HT-29 (cell line): ENCODE measurements at places on chromosomes 3 and 15. TPM values are rescaled to one million over a fixed set of nuclear protein-coding genes. Genes with fewer than 3 reads are reported as not detected.

Gene TRPM1
- total RNA-seq: not detected in 2 replicates

DNA sequence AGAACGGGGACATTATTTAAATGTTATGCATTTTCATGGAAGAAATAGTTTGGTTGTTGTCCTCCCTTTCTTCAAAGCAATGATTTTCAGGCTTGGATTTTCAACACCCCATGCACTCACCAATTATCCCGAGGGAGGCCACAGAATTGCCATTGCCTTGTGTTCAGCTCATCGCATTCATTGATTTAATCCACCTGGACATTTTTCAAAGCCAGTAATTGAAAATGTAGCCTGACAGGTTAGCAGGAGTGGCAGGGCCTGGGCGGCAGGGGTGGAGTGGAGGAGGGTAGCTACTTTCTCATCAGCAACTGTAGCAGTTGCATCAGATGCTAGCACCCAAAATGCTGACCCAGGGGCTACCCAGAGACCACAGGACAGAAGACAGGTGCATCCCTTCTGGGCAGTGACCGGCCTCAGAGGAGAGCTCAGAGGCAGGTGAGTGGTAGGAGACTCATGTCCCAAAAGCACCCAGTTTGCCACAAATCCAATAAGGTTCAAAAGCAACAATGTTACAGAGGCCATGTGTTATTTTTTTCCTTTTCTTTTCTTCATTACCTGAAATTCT, 242.4 kb downstream of the CD47 start:
- DNase-seq: no peak

DNA sequence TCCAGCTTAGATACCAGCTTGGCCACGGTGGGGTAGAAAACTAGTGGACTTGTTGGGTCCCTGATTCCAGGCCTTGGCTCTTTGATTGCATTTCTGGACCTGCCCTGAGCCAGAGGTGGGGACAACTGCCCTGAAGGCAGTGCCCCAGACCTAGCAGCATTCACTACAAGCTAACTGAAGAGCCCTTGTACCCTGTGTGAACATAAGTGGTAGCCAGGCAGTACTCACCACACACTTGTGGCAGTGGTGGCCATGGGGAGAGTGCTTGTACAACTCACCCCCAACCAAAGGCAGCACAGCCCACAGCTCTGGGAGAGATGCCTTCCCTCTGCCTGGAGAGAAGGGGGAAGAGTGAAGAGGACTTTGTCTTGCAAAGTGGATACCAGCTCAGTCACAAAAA, 177.3 kb upstream of the NAALADL2 start:
- DNase-seq: no peak

GRCh38 chr15:49438962-49439631, 16.1 kb downstream of the FGF7 start:
- no peak for DNase-seq

Gene ALCAM
- total RNA-seq: 4.6 and 5.5 TPM in 2 replicates
